IMR-90 (cell line): ENCODE measurements at places on chromosomes 16 and 17.
A peak's percentile ranks its signal among the peaks of the same experiment; 100 is the strongest.

DNA sequence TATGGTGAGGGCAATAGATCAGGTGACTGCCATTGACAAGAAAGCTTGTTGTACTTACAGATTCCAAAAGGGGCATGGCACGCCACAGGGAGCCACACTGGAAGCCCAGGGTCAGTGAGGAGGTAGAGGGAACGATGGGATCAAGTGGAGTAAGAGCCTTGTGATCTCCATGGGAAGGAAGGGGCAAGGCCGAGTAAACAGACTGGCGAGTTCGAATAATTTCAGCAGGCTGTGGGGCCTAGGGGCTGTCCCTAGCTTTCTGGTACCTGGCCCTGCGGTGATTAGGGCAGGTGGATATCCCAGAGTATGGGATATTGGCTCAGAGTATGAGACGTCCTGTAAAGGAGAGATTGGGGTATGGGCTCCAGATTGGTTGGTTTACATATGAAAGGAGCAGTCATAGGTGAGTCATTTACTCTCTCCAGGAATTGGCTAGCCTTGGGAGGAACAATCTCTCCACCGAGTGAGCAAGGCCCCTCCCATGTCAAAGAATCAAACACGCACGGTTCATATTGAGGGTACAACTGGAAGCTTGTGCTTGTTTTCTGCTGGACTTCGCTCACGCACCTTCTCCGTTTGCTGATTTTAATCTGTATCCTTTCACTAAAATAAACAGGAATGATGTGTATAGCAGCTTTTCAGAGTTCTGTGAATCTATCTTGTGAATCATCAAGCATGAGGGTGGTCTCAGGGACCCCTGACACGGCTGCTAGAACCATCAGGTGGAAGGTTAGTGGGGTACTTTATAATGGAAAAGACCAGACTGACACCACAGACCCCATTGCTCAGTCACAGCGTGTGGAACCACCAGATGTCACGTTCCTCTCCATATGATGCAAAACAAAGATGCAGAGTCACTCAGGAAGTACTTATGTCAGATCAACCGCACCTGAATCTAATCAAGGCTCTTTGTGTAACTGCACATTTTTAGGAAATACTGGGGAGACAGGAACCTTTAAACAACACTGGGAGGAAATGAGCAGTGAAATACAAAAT is 27.9 kb downstream of the GABARAPL2 start:
- H3K36me3 ChIP-seq, result peaks cover 6% of the 10 kb centered on the region
- peak; percentile 83 for DNase-seq
- no peak overlapping the region for H3K4me3 ChIP-seq

GRCh38 chr16:66481943-66482390 is 54.9 kb downstream of the BEAN1 start:
- no peak for DNase-seq
- H3K27ac ChIP-seq, result no peak overlapping the region
- H3K36me3 ChIP-seq, result no peaks in the 10 kb centered on the region
- peaks cover 6% of the 10 kb centered on the region; the same call in 1 of the 2 replicates for H3K4me1 ChIP-seq
- peaks cover 3% of the 10 kb centered on the region; the same call in 1 of the 2 replicates for H3K27me3 ChIP-seq

GRCh38 chr17:58161566-58161965 is 5.2 kb upstream of the OR4D2 start:
- H3K27me3 ChIP-seq, result peaks cover 15% of the 10 kb centered on the region
- H3K27ac ChIP-seq, result no peak overlapping the region
- DNase-seq, result no peak
- no peak overlapping the region for H3K4me3 ChIP-seq

GRCh38 chr16:11211977-11212797 is 43.8 kb downstream of the SOCS1 start:
- H3K27ac ChIP-seq, result no peak overlapping the region
- DNase-seq, result no peak

- no peaks in the 10 kb centered on the region for H3K27me3 ChIP-seq
- no peaks in the 10 kb centered on the region for H3K36me3 ChIP-seq
- H3K27ac ChIP-seq, result no peak overlapping the region
- DNase-seq, result peak; percentile 20
Observed at GRCh38 chr16:80056324-80056723, 455.8 kb upstream of the MAF start.

DNA sequence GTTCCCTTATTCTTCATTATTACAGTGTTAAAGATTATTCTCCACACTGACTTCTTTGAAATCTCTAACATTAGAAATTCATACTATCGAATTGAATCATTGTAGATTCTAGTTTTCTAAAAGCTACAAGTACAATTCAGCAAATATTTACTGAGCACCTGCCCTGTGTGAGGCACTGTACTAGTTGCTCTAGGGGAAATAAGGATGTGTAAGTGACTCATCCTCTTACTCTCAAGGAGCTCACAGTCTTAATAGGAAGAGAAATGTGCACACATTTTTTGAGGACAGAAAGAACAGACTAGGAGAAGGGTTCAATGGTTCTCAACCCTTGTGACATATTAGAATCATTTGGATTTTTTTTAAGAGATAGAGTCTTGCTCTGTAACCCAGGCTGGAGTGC is 7.7 kb upstream of the SLFN12L start:
- H3K27ac ChIP-seq, result no peak overlapping the region
- no peak overlapping the region for H3K4me3 ChIP-seq
- peaks cover 19% of the 10 kb centered on the region for H3K27me3 ChIP-seq
- H3K36me3 ChIP-seq, result no peaks in the 10 kb centered on the region
- H3K4me1 ChIP-seq, result no peaks in the 10 kb centered on the region

GRCh38 chr17:17088541-17089525 is 46.6 kb downstream of the MPRIP start:
- no peak overlapping the region for H3K27ac ChIP-seq
- H3K36me3 ChIP-seq, result peaks cover 37% of the 10 kb centered on the region
- H3K4me1 ChIP-seq, result peaks cover 4% of the 10 kb centered on the region; the same call in 1 of the 2 replicates
- H3K4me3 ChIP-seq, result no peak overlapping the region
- no peaks in the 10 kb centered on the region for H3K27me3 ChIP-seq
- no peak for DNase-seq

DNA sequence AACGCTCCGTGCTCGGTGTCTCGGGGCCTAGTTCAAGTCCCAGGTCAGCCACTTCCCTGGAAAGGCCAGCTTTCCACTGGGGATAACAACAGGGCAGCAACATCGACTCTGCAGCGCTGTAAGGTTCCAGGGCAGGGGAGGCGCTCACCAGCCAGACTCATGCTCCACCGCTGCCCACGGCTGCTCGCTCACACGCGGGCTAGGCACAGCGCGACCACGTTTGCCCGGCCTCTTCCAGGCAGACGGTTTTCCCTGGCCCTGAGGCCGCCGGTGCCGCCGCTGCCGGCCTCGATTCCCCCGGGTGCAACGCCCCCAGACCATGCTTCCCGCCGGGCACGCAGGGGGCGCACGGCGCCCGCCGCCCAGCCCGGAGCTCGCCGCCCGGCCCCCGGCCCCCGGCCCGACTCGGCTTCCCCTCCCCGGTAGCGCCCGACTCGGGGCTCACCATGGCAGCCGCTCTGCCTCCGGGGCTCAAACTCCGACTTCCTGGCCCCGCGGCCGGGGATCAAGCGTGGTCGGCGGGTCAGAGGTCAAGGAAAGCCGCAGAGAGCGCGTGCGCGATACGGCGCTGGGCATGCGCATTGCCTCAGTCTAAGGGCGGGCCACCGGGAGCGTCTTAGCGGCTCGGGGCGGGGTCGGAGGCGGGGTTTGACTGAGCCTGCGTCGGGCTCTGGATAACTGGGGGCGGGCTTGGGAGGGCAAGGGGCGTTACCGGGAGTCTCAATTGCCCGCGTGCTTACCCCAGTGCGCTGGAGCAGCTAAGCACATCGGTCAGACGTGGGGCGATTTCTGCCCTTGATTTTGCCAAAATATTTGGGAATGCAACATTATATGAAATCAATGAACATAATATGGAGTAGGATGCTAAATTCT is at the start of gene PAM16:
TSS of gene PAM16 (minus strand) at position 535 of the 873 bp plus-strand sequence. CDS start at position 448, 87 bp downstream.
- no peaks in the 10 kb centered on the region for H3K27me3 ChIP-seq
- H3K36me3 ChIP-seq, result no peaks in the 10 kb centered on the region; the same call in 1 of the 2 replicates
- DNase-seq, result peak; percentile 91
- H3K4me3 ChIP-seq, result peak within 1 kb of the TSS; percentile 86

GRCh38 chr16:85137323-85138072 is 25.2 kb upstream of the CIBAR2 start:
- DNase-seq, result peak; percentile 85
- no peak overlapping the region for H3K4me3 ChIP-seq
- H3K27me3 ChIP-seq, result no peaks in the 10 kb centered on the region
- no peaks in the 10 kb centered on the region for H3K36me3 ChIP-seq
- H3K4me1 ChIP-seq, result peaks cover 17% of the 10 kb centered on the region
- peak overlapping the region; percentile 34; the same call in 1 of the 2 replicates for H3K27ac ChIP-seq

- no peak for DNase-seq
- H3K27me3 ChIP-seq, result no peaks in the 10 kb centered on the region
- no peak overlapping the region for H3K27ac ChIP-seq
- H3K4me1 ChIP-seq, result peaks cover 13% of the 10 kb centered on the region
- H3K36me3 ChIP-seq, result peaks cover 3% of the 10 kb centered on the region; the same call in 1 of the 2 replicates
- H3K4me3 ChIP-seq, result no peak overlapping the region
Observed at GRCh38 chr16:81516478-81517149, 72.0 kb downstream of the CMIP start.

DNA sequence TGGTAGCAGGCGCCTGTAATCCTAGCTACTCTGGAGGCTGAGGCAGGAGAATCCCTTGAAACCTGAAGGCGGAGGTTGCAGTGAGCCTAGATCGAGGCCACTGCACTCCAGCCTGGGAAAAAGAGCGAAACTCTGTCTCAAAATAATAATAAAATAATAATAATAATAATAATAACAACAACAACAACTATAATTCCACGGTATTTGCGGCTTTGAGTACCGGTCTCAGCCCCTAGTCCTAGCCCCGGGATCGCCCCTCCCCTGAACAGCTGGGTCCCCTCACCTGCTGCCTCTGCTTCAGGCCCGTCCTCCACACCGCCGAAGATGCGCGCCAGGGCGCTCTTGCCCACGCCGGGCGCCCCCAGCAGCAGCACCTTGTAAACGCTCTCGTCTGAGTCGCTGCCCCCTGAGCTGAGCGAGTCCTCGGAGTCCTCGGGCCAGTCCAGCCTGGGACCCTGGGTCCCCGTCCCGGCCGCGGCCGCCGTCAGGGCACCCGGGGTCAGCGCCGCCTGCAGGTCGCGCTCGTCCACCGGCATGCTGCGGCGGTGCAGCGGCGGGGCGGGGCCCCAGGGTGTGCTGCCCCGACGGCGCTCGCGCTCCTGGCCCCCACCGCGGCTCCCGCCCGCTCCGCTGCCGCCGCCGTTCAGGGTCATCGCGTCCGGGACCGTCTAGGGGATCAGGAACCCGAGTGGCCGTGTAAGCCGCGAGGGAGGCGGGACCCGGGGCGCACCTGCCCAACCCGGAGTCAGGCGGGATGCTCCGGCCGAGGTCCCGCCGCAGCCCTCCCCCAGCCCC is 611 bp downstream of the RRAD start:
- DNase-seq, result no peak
- H3K4me3 ChIP-seq, result peak overlapping the region; percentile 50
- no peaks in the 10 kb centered on the region for H3K36me3 ChIP-seq
- H3K27me3 ChIP-seq, result peaks cover 10% of the 10 kb centered on the region; the same call in 1 of the 2 replicates

DNA sequence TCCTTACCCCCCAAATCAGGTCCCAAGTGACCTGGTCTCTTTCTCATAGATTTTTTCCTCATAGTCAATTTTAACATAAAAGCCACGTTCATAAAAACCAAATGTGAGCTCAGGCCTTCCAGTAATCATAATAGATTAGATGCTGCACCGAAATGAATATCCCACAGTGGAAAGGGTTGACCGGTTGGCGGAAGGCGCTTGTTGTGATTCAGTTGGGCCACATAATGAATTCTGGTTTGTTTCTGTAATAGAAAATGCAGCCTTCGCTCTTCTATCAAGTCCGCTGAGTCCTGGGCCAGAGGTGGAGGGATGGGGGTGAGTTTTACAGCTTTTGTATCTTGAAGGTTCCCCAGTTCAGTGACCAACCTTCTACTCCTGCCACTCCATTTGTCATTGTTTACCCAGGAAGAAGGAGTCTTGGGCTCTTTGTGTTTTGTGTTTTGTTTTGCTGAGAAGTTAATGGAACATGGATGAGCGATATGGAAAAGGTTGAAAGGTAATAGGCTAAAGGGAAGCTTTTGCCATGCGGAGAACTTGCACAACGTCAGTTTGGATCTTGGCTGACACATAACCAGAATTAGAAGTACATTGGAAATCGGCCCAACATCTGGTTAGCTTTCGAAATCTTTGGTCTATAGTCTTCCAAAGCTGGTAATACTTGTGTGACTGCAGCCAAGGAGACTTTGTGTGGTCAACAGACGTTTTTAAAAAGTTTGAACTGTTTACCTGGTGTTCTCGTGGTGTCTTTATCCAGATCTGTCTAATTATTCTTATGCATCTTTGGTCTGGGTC is 89.5 kb downstream of the CLEC16A start:
- H3K36me3 ChIP-seq, result peaks cover 20% of the 10 kb centered on the region; the same call in 1 of the 2 replicates
- no peak overlapping the region for H3K4me3 ChIP-seq
- H3K4me1 ChIP-seq, result peaks cover 38% of the 10 kb centered on the region
- H3K27ac ChIP-seq, result peak overlapping the region; percentile 90; the same call in 1 of the 2 replicates

GRCh38 chr17:68456339-68457167 is 743 bp downstream of the WIPI1 start:
- peak overlapping the region; percentile 88 for H3K4me3 ChIP-seq
- peaks cover 3% of the 10 kb centered on the region for H3K36me3 ChIP-seq
- peak overlapping the region; percentile 86 for H3K27ac ChIP-seq

DNA sequence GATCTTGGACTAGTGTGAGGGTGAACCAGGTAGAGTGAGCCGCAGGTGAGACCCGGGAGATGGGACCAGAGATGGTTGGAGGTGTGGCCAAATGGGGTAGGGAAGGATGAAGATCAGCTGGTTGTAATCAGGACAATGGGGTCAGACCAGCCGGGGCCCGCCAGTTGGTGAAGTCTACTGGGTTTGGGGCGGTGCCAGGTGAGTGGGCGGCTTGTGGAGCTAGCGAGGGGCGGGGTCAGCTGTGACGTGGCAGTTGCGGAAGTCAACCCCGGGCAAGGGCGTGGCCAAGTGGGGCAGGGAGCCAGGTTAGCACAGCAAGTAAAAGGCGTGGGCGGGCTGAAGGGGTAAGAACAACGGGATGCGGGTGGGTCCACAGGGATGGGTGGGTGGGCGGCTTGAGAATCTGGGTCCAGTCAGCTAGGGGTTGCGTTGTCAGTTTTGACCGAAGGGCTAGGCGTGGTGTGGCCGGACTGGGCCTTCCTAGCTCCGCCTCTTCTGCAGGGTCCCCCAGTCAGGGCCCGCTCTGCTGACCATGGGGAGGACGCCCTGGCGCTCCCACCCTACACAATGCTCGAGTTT is 25.5 kb upstream of the ALKBH5 start:
- no peak overlapping the region for H3K27ac ChIP-seq
- H3K27me3 ChIP-seq, result no peaks in the 10 kb centered on the region; the same call in 1 of the 2 replicates
- no peaks in the 10 kb centered on the region for H3K36me3 ChIP-seq
- peak; percentile 85 for DNase-seq

GRCh38 chr16:86886651-86887050 is 308.3 kb downstream of the FOXL1 start:
- no peak overlapping the region for H3K4me3 ChIP-seq
- H3K36me3 ChIP-seq, result no peaks in the 10 kb centered on the region
- peaks cover 4% of the 10 kb centered on the region; the same call in 1 of the 2 replicates for H3K27me3 ChIP-seq
- DNase-seq, result peak; percentile 41

GRCh38 chr16:71672125-71672524 is 46.1 kb downstream of the MARVELD3 start:
- DNase-seq, result no peak
- no peak overlapping the region for H3K27ac ChIP-seq
- peaks cover 21% of the 10 kb centered on the region for H3K36me3 ChIP-seq
- no peaks in the 10 kb centered on the region for H3K27me3 ChIP-seq

GRCh38 chr17:14428648-14429029 is 127.8 kb downstream of the HS3ST3B1 start:
- no peak overlapping the region for H3K4me3 ChIP-seq
- DNase-seq, result no peak
- H3K36me3 ChIP-seq, result no peaks in the 10 kb centered on the region
- H3K27ac ChIP-seq, result no peak overlapping the region

- no peak overlapping the region for H3K27ac ChIP-seq
- H3K4me3 ChIP-seq, result no peak overlapping the region
- H3K36me3 ChIP-seq, result no peaks in the 10 kb centered on the region
- 0 out of 2 replicates have a peak, but pooled peaks cover 2% of the 10 kb centered on the region for H3K27me3 ChIP-seq
Observed at GRCh38 chr17:29357821-29358232, 32.3 kb upstream of the TAOK1 start.

- H3K27me3 ChIP-seq, result no peaks in the 10 kb centered on the region
- H3K4me1 ChIP-seq, result peaks cover 4% of the 10 kb centered on the region; the same call in 1 of the 2 replicates
- H3K36me3 ChIP-seq, result no peaks in the 10 kb centered on the region
- DNase-seq, result no peak
Observed at GRCh38 chr17:2101448-2102257, 46.8 kb downstream of the HIC1 start.
